ENCODE measurements at places on chromosomes 7 and 10.

GRCh38 chr10:32412499-32412853 is 33.5 kb upstream of the CCDC7 start:
- DNase-seq: no peak

GRCh38 chr7:56290548-56290947 is 174.3 kb upstream of the NUPR2 start:
- DNase-seq: no peak

GRCh38 chr7:3310884-3311283 is 9.8 kb downstream of the SDK1 start:
- no peak for DNase-seq

DNA sequence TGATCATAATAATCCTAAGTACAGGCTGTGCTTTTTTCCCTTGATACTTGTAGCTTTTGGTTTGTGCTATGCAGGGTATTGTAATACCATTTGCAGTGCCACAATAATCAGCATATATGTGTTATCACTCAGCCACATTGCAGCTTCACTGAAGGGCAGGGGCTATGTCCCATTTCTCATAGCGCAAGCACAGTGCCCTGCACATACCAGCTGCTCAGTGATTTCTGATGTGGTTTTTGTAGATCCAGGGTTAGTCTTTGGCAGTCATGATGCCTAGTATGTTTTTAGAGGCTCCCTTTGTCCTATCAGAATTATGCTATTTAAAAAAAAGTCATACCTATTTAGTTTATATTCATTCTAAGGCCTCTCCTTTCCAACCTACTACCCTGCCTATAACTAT is 25.8 kb downstream of the MET start:
- no peak for DNase-seq

GRCh38 chr10:29050081-29050480 is 238.8 kb upstream of the LYZL1 start:
- no peak for DNase-seq

GRCh38 chr10:356452-356851 is 221.2 kb downstream of the ZMYND11 start:
- DNase-seq: no peak

- DNase-seq: no peak
Observed at GRCh38 chr10:17805921-17806577, 3.1 kb upstream of the MRC1 start.

GRCh38 chr10:110226543-110226925 is 19.1 kb downstream of the MXI1 start:
- DNase-seq: peak; percentile 86

- no peak for DNase-seq
Observed at GRCh38 chr10:92278996-92279696, 11.7 kb downstream of the CPEB3 start.

GRCh38 chr10:52213321-52213752 is 100.7 kb upstream of the DKK1 start:
- no peak for DNase-seq

GRCh38 chr10:124082555-124082954 is 10.8 kb downstream of the CHST15 start:
- DNase-seq: no peak

DNA sequence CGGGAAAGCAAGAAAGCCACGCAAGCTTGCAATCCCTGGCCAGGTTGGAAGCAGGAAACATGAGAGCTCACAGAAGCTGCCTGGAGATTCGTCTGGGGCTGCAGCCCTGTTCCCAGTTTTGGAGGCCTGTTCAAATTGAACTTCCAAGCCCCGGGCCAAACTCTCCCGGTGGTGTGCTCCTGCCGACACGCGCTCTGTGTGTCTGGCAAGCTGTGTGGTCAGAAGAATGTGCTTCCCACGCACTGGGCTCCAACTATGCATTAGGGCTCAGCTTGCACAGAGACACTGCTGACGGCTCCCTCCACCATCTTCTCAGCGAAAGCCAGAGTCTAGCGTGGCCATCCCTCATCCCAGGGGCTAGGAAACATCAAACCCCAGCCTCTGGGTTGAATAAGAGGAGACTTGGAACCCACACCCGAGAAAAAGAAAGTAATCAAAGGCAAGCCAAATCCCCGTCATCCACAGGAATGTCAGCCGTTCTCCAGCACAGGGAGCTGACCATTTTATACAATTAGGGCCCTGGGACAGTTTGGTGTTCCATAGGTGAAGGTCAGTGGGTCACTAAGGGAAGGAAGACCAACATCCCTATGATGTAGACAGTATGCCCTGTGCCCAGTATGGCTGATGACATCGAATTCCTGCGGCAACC is 107.2 kb downstream of the FGFR2 start:
- DNase-seq: no peak

DNA sequence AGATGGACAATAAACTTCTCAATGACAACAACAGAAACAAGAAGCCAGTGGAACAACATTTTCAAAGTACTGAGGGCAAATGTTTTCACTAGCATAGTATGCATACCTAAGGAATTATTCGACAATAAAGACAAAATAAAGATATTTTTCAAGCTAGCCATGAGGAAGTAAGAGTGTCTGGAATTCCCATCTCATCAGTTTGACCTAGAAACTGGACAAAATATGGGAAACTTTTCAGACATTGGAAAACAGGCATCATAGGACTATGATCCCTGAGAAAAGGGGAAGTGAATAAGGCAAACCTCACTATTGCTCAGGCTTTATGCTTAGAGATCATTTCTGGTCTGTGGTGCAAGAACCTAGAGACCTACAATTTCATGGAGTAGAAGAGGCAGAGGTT is 86.3 kb downstream of the OAT start:
- DNase-seq: no peak

GRCh38 chr10:112701211-112701877 is 248.7 kb upstream of the TCF7L2 start:
- DNase-seq: no peak

- no peak for DNase-seq
Observed at GRCh38 chr7:51230723-51231122, 85.9 kb downstream of the COBL start.

GRCh38 chr10:48976196-48976595 is 36.6 kb upstream of the LRRC18 start:
- no peak for DNase-seq

DNA sequence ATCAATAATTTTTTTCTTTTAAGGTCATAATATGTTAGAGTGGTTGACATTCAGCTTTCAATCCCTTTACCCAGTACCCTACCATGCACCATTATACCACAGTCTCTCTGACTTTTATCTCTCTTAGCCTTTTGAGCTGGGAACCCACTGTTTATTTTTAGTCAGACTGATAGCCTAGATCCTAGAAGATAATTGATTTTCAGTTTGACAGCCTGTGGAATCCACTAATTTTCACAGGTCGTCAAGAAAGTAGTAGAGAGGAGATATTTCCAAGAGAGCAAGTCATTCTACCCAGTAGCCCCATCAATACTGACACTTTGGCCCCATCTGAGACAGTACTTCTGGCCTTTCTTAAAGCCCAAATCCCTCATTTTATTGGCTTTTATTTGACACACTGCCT is 67.1 kb upstream of the CC2D2B start:
- no peak for DNase-seq

DNA sequence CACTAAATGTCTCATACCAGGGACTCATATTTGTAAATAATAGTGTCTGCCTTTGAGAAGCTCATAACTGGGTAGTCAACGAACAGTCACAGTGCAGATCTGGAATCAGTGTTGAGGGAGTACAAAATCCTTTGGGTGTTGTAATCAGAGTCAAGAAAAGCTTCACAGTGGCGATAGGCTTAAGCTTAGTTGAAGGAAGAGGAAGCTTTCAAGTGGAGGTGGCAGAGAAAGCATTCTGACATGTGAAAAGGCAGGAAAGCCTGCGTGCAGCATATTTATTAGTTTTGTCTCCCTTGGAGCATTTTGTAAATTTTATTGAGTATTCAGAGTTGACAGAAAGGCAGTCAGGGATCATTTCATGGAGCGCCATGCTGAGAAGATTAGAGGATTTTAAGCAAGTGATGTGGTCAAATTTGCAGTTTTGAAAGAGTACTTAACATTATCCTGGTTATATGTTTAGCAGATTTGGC is 104.9 kb downstream of the ADK start:
- DNase-seq: no peak

GRCh38 chr7:37249240-37249639 is 199.4 kb downstream of the ELMO1 start:
- no peak for DNase-seq

- DNase-seq: no peak
Observed at GRCh38 chr10:4214908-4215307, 429.9 kb upstream of the KLF6 start.

DNA sequence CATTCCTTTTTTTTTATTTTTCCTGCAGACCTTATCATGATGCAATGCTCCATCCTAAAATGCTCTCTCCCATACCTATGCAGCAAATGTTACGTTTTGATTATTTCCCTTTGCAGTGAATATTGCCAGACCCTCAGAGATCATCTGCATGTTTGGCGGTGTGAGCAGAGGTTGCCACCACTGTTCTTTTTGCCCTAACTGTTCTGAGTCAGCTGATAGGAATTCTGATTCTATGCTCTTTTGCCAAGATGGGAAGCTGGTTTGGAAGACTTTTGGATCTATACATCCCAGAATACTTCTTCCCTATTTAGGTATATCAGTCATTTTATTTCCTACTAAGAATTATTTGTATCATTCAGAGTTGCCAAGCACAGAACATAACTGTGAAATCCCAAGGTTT is 130.5 kb downstream of the KLF6 start:
- DNase-seq: no peak
